ENCODE measurements at places on chromosomes 4 and X. TPM values are rescaled to one million over a fixed set of nuclear protein-coding genes. Genes with fewer than 3 reads are reported as not detected.

- DNase-seq, result peak; percentile 24
Observed at GRCh38 chr4:168751263-168752225, 254.7 kb downstream of the PALLD start.

GRCh38 chrX:74371425-74372222, 49.7 kb upstream of the SLC16A2 start:
- peak; percentile 1 for DNase-seq

DNA sequence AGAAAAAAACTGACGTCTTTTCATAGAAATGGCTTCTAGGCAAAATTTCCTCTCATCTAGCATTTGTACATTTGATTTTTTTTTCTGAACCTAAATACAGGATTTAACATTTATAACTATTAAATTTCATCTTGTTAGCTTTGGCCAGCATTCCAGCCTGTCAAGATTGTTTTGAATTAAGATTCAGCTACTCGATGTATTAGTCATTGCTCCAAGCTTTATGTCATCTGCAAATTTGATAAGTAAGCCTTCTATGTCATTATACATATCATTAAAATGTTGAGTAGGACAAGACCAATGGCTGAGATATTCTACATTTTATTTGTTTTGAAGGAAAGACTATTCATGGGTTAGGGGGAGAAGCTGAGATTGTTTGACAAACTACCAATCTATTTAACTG, 46.7 kb downstream of the DDX53 start:
- no peak for DNase-seq

- DNase-seq, result no peak
Observed at GRCh38 chr4:27101126-27101525, 240.5 kb downstream of the STIM2 start.

The COX7B2 gene
- total RNA-seq, result not detected

DNA sequence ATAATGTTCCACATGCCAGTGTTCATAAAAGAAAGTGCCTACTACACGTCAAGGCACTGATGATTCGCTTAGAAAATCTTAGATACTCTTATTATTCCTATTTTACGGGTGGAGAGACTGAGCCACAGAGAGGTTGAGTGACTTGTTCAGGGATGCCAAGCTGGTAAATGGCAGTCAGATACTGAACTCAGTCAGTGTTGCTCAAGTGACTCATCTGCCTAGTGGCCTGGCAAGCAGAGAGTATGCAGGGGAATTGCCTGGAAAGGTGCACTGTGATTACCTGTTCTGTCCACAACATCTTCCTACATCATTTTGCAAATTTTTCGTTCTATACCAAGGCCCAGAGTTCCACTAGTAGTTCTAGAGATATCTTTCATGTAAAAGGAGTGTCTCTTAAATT, 68.4 kb downstream of the RAPGEF2 start:
- peak; percentile 68 for DNase-seq

DNA sequence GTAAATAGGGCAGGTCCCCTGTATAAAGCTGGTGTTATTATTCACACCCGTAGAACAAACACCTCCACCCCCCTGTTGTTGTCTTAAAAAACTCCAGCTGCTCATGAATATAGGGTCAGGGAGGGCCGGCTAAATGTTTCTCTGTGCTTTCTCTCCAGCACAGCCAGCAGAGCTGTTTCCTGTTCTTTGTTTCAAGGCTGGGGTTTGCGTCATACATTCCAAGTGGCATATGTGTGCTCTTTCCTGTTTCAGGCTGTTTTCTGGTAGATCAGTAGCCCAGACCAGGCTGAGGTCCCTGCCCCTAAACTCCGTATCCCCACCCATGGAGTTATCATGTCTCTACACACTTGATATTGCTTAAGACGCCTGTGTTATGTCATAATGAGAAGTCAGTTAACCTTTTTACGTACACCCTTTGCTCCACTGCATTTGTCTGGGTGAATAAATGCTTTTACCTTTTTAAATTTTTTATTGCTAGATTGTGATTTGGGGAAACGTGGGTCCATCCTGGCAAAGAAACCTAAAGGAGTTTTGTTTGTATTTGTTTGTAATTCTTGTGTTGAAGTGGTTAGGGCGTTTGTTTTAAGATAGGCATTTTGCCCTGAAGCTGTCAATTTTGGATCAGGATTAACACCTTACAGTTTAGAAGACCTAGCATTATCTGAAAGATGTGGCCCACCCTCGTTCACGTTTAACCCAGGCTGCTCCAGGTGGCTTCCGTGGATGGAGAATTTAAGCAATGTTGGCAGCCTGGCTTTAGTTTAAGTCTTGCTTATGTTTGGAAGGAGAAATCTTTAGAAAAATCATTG, 3.3 kb downstream of the KLF3 start:
- DNase-seq, result peak; percentile 100

DNA sequence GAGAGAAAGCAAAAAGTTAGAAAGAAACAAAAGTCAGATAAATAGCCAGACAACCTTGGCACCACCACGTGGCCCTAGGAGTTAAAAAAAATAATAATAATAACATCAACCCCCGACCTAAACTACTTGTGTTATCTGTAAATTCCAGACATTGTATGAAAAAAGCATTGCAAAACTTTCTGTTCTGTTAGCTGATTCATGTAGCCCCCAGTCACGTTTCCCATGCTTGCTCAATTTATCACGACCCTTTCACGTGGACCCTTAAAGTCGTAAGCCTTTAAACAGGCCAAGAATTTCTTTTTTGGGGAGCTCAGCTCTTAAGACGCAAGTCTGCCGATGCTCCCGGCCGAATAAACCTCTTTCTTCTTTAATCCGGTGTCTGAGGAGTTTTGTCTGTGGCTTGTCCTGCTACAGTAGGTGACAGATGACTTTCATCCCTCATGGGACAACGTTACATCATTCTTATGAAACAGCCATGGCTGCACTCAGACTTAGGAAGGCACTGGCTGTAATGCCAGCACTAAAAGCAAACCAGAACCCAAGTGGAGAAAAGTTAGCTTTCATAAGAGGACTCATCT, 520 bp downstream of the ACOX3 start:
- DNase-seq, result no peak

- peak; percentile 75 for DNase-seq
Observed at GRCh38 chrX:72107320-72107719, 24.4 kb downstream of the RTL5 start.

The SPANXD gene
- total RNA-seq, result not detected

The NBDY gene
- total RNA-seq, result 4.2 TPM

The MND1 gene
- 1.3 TPM for total RNA-seq

DNA sequence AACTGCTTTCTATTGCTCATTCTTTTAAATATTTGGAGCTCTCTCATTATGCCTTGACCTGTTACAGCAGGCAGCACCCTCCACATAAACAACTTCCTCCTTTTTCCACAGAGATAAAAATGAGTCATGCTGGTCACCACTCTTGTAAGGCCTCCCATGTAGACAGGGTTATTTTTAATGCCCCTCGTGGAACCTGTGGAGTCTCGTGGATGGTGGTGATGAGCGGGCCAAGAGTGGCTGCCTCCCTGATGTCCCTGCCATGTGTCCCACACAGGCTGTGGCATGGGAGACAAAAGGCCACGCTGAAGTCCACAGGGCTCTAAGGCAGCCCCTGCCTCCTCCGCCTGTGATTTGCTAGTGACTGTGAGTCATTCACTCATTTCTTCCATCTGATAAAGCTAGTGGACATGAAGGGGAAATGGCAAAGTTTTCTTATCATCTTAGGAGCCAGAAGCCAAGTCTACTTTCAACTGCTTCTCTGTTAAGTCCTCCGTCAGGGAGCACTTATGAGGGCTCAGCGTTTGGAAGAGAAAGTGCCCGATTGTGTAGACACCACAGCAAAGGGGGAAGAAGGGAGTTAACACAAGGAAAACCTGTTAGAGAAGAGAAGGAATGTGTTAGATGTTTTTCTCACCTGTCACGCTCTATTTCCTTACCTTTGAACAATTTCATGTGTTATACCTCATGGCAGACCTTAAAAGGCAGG, 121.6 kb upstream of the FAT1 start:
- DNase-seq, result peak; percentile 93

DNA sequence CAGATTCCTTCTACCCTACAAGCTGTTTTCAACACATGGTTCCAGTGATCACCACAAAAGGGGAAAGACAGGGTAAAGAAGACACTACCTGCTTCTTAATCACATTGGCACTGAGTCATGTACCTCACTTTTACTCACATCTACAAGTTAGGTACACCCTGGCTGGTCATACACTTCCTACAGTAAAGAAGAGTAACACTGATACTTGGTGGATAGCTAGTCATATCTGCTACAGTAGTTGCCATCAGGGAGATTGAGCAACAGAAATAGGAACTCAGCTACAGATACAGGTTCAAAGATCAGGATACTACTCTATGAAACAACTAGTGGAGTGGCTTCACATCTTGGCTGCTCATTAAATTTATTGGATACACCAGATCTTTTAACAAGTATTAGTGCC, 105.4 kb upstream of the DIAPH2 start:
- DNase-seq, result no peak

DNA sequence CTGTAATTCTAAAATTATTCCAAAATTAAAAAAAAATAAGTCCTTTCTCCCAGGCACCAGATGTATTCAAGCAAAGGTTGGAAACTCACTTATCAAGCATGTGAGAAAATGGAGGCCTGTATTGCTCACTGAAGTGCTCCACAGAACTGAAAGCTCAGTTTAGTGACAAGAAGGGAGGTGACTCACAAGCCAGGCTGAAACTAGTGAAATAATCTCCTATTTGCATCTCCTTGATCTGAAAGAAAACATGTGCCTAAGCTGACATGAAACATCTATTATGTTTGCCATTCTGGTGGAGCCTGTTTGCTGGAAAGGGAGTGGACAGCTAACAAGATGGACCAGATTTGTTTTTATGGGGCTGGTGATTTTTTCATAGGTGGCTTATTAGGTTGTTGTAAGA, 54.0 kb upstream of the AMELX start:
- peak; percentile 82 for DNase-seq

DNA sequence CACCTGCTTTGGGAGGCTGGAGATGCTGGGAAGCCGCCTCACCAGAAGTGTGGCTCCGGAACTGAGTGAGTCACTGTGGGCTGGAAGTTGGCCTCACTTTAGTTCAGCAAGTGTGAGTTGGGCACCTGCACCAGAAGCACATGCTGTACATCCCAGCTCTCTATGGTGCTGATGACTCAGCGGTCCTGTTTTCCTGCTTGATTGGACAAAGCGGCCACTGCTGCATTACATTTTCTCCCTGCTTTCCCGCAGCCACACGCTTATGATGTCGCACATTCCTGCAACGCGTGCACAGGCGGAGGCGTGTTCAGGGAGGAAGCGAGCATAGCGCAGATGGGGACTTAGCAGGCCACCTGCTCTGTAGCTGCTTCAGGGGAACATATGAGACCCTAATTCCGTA, 26.7 kb upstream of the CLDN34 start:
- DNase-seq, result peak; percentile 75

DNA sequence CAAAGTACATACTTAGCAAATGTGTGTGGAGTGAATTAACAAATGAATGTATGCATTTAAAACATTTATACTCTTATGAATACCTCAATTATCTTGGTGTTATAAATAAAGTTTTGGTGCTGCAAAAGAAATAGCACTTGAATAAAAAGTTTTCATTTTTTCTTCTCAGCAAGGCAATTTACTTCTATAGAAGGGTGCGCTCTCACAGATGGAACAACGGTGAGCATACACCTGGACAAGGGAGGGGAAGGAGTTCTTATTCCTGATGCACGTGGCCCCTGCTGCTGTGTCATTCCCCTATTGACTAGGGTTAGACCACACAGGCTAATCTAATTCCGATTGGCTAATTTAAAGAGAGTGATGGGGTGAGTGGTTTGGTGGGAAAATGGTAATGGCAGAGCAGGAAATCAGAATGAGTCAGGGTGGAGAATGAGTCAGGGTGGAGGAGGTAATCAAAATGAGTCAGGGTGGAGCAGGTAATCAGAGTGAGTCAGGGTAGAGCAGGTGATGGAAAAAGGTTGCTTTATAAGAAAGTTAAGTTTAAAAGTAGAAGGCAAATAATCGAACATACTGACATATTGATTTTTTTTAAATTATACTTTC, 28.2 kb upstream of the PGK1 start:
- DNase-seq, result peak; percentile 52

GRCh38 chr4:38611676-38612075, 52.3 kb upstream of the KLF3 start:
- DNase-seq, result no peak

- DNase-seq, result no peak
Observed at GRCh38 chr4:153160821-153161220, 43.4 kb upstream of the TRIM2 start.

DNA sequence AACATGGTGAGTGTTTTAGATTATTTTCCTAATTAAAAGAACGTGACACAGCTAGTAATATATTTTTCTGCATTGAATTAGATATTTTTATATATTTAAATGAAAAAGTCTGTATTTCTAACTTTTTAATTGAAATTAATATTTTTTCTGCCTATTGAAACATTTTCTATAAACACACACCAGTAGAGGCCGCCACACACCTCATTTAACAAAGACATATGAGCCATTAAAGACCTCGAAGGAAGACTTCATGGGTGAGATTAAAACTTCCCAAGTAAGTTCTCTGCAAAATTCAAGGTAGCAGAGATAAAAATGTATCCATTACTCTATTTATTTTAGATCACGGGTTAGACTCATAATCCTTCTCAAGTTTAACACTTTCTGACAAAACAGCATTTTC, 8.3 kb downstream of the SLITRK2 start:
- DNase-seq, result peak; percentile 1

GRCh38 chrX:15619053-15619755, 18.4 kb upstream of the ACE2 start:
- peak; percentile 86 for DNase-seq

DNA sequence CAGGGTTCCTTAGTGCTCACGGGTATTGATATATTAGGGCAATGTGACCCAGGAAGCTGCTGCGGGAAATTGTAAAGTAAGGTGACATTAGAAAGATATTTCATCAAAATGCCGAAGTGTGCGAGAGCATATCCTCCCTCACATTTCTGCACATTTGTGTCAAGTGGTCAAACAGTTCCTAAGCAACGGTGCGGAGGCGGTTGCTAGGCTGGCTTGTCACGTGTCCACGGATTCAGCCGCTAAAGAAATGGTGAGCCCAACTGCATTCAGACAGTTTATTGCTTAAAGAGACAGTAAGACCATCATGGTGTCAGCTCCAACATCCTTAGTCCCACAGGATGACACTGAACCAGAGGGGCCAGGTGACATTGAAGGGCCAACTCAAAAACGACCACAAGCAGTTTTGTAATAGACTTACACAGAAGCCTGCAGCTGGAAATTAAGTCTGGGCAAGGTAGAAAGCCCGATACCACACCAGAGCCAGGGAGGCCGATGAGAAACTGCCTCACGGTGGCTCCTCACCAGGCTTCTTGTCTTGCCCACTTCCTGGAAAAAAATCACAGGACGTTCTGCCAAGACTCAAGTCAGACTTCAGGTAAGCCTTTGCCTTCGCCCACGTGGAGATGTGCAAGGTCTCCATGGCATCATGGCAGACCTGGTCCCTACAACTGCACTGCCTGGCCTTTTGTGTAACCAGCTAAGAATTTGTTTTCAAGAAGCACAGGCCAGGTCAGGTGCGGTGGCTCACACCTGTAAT, 50.4 kb downstream of the USP11 start:
- peak; percentile 47 for DNase-seq
